CD8-positive, alpha-beta memory T cell (primary cell): ENCODE measurements at places on chromosomes 13 and 19. TPM values are rescaled to one million over a fixed set of nuclear protein-coding genes. Genes with fewer than 3 reads are reported as not detected.

GRCh38 chr13:112809332-112810315 lies 119.8 kb downstream of the ATP11A start:
- no peak overlapping the region for H3K4me3 ChIP-seq
- no peak overlapping the region for H3K27ac ChIP-seq
- no peaks in the 10 kb centered on the region for H3K36me3 ChIP-seq
- no peak for DNase-seq
- no peaks in the 10 kb centered on the region for H3K27me3 ChIP-seq
- no peaks in the 10 kb centered on the region for H3K4me1 ChIP-seq

DNA sequence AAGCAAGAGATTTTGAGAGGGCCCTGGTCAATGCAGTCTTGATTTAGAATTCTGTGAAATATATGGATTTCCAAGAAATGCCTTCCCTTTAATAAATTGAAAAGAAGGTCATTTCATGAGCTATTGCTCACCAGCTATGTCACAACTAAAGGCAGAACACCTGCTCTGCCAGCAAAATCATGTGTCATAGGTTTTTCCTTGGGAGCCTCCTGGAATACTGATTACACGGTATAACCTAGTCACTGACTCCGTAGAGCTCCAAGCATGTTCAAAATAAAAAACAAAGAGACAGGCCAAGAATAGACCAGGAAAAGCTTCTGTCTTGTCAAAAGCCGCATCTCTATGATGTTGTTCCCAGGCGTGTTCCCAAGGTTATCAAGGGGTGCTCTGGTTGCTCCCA lies 45.5 kb downstream of the HSPH1 start:
- H3K36me3 ChIP-seq: no peaks in the 10 kb centered on the region
- H3K27me3 ChIP-seq: no peaks in the 10 kb centered on the region
- no peak overlapping the region for H3K27ac ChIP-seq
- no peaks in the 10 kb centered on the region for H3K4me1 ChIP-seq

DNA sequence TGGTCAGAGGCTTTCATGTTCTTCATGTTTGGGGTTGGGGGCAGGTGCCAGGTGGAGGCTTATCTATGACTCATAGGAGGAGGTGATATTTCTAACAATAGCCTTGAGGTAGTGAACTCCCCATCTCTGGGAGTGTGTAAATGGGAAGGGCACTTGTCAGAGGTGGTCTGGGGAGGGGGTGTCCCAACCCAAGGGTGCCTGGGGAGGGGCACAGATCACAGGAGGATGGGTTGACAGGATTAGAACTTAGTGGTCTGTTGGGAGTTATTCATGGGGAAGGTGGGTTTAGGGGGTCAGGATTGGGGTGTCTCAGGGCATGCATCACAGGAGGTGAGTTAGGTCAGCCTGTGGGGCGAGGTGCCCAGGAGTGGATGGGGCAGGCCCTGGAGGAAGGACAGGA lies 1.6 kb downstream of the ACTL9 start:
- no peaks in the 10 kb centered on the region for H3K36me3 ChIP-seq
- H3K4me1 ChIP-seq: peaks cover 19% of the 10 kb centered on the region
- H3K4me3 ChIP-seq: no peak overlapping the region
- DNase-seq: no peak
- no peak overlapping the region for H3K27ac ChIP-seq

GRCh38 chr19:1272423-1273262 lies 2.7 kb upstream of the FAM174C start:
- H3K27me3 ChIP-seq: no peaks in the 10 kb centered on the region
- H3K4me1 ChIP-seq: peaks cover 80% of the 10 kb centered on the region
- H3K36me3 ChIP-seq: peaks cover 42% of the 10 kb centered on the region
- DNase-seq: no peak

TMEM145 gene
- polyA plus RNA-seq: not detected

DNA sequence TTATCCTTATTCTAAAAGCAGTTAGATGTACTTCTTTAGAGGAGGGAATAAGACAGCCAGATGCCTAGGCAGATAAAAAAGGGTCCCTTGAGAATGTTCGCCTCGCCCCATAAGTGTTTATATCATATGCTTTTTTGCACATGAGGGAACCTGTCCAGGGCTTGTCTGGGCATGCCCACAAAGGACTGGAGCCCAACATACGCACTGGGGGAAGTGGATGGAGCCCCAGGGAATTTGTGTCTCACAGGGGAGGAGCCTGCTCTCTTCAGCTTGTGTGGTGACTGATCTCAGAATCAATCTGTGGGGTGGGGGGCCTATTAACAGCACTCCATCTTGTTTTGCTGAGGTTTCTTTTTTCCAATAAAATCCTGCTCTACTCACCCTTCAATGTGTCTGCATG lies 22.6 kb downstream of the MED4 start:
- no peaks in the 10 kb centered on the region for H3K4me1 ChIP-seq
- H3K27me3 ChIP-seq: no peaks in the 10 kb centered on the region
- DNase-seq: no peak
- H3K36me3 ChIP-seq: peaks cover 38% of the 10 kb centered on the region
- no peak overlapping the region for H3K4me3 ChIP-seq

SSC5D gene
- not detected for polyA plus RNA-seq

DNA sequence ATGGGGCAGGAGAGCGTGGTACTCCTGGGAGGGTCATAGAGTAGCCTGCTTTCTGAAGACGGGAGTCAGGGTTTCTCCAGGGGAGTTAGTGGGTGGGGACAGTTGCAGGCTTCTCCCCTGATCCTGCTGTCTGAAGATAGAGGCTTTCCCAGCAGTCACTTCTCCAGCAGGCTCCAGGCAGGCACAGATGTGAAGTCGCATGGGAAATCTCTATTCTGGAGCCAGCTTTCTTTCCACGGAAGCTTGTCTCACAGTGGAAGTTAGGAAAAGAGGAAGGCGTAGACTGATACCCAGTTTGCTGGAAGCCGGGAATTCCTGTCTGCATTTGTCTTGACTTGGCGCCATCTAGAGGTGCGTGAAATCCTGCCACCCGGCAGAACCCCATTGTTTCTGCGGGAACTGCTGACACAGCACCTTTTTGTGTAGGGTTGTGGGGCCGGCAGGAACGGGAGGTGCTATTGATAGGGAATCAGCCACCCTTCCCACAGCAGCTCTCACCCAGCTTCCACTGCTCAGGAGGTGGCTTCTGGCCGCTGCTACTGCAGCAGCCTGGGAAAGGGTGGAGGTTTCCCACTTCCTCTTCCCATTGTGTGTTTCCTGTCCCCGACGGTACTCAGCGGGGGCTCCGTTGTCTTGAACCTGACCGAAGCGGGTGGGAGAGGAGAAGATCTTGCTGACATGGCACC lies 28.5 kb upstream of the NPAS1 start:
- H3K36me3 ChIP-seq: peaks cover 21% of the 10 kb centered on the region
- H3K4me1 ChIP-seq: peaks cover 9% of the 10 kb centered on the region
- DNase-seq: peak; percentile 46
- no peak overlapping the region for H3K4me3 ChIP-seq

ETV2 gene
- 1.4 TPM for polyA plus RNA-seq

DAND5 gene
- not detected for polyA plus RNA-seq
